ENCODE measurements at places on chromosomes 6 and 20.

DNA sequence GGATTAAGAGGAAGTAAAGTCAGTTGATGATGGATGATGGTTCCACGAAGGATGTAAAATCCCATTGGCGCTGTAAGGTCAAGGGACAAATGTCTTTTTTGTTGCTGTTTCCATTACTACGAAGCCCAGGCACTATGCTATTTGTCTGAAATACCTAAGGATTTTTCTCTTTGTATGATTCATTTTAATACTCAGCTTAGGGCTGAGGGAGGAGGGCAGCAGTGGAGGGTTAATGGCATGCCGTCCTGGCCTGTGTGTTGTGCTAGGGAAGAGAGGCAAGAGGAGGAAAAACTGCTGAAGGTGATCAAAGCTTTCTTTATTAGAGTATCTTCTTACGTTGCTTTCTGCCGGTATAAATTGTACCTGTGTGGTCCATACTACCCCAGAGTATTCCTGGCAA, 6.5 kb upstream of the SMOC2 start:
- no peak for DNase-seq

GRCh38 chr20:48406498-48406897, 421.3 kb downstream of the PREX1 start:
- DNase-seq, result no peak

- DNase-seq, result no peak
Observed at GRCh38 chr20:39716796-39717341, 754.7 kb downstream of the DHX35 start.

DNA sequence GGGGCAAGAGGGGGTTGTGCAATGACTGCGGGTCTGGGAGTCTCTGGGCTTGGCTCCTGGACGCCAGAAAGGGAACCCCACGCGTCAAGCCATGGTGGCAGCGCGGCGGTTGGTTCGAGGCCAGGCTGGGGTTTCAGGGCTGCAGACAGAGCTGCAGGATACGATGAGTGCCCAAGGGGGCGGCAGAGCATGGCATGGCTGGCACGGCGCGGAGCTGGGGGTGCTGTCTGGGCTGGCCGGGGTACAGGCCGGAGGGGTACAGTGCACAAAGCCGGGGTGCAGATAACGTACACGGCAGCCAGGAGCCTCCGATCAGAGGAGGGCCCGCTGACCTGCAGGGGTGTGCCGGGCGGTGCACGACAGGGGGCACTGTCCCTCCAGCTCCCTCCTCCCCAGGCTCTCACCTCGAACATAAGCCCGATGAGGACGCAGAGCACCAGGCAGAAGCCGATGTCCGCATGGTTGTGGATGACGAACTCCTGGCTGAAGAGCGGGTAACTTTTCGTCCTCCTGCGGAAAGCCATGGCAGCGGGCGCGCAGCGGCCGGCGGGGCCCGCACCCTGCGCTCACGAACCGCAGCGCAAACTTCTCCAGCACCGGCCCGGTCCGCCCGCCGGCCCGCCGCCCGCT, 353 bp downstream of the TRAM2 start:
- peak; percentile 86 for DNase-seq

DNA sequence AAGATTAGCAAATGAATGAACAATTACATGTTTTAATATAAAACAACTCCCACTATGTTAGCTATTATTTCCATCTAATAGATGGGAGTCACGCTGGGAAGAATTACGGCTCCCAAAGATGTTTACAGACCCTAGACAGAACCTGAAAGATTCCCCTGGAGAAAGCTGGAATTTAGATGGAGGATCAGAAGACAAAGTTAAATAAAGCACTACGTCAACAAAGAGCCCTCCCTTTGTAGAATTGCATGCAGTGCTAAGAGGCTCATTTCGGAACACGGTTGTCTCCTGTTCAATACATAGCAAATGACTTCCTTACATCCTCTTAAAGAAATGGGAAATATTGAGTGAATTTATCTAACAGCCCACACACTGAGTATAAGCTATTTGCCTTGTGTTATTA, 328.3 kb downstream of the CBLN4 start:
- DNase-seq, result peak; percentile 31

DNA sequence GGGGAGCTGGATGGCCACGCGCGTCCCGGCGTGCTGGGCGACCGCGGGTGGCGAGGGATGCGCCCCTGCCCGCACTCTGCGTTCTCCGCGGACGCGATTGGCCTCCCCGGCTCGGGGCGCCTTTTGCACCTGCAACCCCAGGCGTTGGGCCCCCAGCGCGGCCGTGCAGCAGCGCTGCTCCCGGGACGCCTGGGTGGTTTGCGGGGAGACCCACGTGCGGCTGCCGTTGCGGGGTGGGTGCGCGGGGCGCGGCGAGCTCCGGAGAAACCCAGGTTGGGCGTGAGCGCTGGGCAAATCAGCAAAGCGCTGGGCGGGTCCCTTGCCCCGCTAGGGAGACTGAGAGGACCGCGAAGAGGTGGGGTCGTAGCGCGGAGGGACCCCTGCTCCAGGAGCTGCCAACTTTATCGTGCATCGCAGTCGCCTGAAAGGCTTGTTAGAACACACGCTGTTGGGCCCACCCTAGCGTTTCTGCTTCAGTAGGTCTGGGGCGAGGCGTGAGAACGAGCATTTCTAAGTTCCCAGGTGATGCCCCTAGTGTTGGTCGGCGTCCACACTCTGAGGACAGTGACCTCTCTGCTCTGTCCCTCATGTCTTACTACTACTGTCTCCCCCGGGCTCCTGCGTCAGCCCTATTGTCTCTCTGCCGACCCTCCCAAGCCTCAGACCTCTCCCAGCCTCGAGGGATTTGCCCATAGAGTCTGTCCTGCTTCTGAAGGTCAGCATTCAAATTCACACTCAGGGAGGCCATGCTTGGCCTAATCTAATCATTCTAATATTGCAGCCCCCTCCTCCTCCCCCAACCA, 538 bp upstream of the ZFP64 start:
- DNase-seq, result peak; percentile 77

DNA sequence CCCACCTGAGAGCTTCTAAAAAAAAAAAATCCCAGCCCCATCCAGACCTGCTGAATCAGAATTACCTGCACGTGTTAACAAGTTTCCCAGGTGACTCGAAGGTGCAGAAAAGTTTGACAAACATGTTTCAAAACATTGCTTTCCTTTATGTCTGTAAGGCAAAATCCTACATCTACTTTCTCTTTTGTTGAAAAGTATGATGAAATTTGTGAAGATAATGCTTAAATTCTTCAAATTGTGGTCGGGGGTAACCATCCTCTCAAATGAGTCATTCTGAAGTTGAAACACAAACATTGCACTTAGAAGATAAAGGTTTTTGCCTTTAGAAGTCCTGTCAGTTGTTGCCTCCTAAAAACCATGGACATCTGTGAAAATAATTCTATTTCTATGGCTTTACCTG, 429.7 kb downstream of the EPHA7 start:
- DNase-seq, result no peak

DNA sequence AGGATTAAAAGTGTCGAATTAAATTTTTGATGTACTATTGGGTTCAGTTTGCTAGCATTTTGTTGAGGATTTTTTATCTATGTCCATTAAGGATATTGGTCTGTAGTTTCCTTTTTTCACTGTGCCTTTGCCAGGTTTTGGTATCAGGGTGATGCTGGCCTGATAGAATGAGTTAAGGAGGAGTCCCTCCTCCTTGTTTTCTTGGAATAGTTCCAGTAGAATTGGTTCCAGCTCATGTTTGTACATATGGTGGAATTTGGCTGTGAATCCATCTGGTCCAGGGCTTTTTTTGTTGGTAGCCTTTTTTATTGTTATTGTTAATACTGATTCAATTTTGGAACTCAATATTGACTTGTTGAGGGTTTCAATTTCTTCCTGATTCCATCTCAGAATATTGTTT, 141.8 kb downstream of the SIM1 start:
- DNase-seq, result peak; percentile 55

- no peak for DNase-seq
Observed at GRCh38 chr6:47187893-47188587, 121.7 kb downstream of the TNFRSF21 start.

- DNase-seq, result peak; percentile 28
Observed at GRCh38 chr6:6697620-6698019, 109.1 kb downstream of the LY86 start.

DNA sequence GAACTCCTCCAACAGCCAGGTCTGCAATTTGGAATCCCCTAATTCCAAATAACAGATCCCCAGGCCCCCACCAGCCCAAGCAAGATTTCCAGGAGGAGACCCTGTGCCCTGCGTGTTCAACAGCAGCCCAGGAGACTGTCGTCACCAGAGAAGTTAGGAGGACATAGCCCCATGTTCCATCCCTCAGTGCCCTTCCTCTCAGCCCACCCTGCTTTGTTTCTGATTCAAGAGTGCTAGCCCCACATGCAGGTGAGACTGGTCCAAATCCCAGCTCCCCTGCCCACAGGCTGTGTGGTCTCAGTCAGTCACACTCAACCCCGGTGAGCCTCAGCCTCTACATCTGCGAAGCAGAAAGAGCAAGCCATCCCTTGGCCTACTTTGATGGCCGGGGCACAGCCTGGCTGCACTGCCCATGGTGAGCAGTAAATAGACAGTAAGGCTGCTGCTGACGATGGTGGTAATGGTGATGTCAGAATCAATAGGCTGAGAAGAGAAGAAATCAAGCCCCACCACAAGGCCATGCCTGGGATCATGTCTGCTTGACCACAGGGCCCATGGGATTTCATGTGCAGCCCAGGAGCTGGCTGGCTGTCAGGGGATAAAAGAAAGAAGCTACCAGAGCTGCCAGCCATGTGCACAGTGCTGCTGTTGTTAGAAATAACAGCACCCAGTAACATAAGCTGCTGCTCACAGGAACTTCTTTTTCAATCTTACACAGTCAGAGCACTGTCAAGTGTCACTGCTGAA, 51.5 kb upstream of the NXT1 start:
- DNase-seq, result no peak

DNA sequence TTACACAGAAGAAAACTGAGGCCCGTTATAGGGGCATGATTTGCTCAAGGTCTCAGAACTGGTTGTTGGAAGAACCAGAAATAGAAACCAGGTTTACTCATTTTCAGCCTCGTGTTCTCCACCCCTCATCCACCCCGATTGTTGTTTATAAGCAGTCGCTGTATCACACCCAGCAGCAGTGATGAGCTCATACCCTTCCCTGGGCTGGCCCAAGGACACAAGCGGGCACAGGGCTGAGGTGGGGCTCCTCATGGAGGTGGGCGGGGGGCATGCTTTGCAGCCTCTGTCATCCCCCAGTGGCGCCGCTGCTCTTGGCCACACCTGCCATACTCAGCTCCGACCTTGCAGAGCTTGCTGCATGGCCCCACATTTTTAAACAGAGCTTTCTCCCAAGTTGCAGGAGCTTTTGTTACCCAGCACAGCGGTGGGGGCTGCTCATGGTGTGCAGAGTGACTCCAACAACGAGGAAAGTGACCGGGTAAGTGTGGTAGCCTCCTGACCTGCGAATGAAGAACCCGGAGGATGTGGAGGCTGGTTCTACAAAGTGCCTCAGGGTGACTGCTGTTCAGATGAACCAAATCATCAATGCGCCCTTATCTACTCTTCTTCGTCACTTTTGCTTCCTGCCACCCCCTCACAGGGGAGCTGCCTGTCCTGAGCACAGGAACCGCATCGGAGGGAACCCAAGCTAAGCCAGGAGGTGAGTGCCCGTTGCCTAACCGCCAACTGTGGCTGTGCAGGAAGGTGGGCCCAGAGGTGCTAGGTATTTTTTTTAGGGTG, 43.6 kb upstream of the NKX2-2 start:
- no peak for DNase-seq

- peak; percentile 88 for DNase-seq
Observed at GRCh38 chr6:108541843-108542759, 18.6 kb upstream of the FOXO3 start.

DNA sequence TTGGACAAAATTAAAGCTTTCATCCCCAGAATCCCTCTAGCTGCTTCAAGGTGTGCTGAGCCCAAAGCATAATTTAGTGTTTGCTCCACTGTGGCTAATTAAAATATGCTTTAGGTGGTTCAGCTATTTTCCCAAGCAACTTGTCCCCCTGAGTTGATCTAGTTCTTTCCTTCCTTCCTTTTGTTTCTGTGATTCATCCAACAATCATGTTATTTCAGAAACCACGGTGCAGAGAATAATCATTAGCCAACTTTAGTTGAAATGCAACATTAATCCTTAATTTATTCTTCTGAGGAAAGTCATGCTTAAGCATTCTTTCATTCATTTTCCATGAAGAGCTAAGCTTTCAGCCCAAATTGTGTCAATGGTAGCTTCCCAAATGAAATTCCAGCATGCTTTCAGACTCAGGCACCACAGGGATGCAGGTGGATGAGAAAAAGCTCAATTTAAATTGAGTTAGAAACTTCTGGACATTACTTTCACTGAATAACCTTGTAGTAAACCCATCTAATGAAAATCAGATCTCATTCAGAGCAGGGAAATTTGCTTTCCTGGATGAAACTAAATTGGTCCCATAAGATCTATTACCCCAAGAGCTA, 209.0 kb upstream of the NT5E start:
- DNase-seq, result no peak

DNA sequence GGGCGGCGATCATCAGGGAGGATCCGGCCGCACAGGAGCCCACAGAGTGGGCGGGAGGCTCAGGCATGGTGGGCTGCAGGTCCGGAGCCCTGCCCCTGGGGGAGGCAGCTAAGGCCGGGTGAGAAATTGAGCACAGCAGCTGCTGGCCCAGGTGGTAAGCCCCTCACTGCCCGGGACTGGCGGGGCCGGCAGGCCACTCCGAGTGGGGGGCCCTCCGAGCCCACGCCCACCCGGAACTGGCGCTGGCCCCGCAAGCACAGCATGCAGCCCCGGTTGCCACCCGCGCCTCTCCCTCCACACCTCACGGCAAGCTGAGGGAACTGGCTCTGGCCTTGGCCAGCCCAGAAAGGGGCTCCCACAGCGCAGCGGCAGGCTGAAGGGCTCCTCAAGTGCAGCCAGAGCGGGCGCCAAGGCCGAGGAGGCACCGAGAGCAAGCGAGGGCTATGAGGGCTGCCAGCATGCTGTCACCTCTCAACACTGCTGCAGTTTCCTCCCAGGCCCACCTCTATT, 48.1 kb upstream of the UST start:
- no peak for DNase-seq

GRCh38 chr20:15965165-15965564, 608.1 kb downstream of the KIF16B start:
- DNase-seq, result no peak

DNA sequence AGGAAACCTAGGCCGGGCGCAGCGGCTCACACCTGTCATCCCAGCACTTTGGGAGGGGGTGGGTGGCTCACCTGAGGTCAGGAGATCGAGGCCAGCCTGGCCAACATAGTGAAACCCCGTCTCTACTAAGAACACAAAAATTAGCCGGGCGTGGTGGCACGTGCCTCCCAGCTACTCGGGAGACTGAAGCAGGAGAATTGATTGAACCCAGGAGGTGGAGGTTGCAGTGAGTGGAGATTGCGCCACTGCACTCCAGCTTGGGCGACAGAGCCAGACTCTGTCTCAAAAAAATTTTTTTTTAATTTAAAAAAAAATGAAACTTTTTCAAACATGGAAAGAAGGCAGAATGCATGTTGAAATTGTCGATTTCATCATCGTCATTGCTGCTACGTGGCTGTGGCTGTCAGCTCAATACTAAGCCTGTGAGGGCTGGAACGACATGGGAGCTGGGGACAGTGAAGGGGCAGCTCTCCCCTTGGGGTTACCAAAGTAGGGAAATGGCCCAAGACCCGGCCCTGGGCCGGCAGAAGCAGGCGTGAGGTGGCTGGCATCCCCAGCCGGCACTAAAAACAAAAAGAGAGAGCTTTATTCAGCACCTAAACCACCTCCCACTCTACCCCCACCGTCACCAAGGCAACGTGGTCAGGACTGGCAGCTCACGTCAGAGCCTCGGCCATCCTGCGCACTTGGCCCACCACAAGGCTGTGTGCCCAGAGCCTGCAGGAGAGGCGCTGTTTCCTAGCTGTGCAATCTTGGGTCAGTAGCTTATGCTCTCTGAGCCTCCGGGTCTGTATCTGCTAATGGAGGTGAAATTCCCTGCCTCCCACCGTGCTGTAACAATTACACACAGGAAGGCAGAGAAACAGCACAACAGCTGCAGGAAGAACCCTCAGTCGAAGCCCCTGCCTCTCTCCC, 30.8 kb downstream of the AGPAT4 start:
- peak; percentile 46 for DNase-seq
